Cortex of kidney (tissue), 1 donor: ENCODE measurements at places on chromosomes 13 and 19.

DNA sequence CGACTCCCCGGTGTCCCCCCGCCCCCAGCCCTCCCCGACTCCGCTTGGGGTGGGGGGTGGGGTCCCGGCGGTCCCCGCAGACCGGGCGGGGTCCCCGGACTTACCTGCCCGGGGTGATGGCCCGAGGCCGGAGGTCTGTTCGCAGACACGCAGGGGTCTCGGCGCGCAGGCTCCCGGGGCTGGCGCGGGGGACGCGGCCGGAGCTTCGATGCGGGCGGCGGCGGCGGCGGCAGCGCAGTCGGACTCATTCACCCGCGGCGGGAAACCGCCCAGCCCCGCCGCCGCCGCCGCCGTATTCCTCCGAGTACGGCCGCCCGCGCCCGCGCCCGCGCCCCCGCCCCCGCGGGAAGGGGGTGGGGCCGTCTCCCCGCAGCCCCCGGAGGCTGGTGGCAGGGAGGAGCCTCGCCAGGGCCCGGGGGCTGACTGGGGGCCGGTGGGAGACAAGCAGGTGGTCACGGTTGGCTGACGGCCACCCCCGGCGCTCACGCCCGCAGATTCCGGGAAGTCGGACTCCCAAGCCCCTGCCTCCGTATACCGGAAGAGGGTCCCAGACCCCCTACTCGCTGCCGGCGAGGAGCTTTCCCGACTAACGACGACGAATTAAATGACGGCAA is at the start of gene C2CD4C:
Gene C2CD4C, minus strand, starts transcription at position 246 of the 614 bp plus-strand sequence. CDS start 786 bp downstream, outside the sequence.
- no peak for DNase-seq

GRCh38 chr19:5738423-5738822 is 18.0 kb downstream of the CATSPERD start:
- no peak for DNase-seq

DNA sequence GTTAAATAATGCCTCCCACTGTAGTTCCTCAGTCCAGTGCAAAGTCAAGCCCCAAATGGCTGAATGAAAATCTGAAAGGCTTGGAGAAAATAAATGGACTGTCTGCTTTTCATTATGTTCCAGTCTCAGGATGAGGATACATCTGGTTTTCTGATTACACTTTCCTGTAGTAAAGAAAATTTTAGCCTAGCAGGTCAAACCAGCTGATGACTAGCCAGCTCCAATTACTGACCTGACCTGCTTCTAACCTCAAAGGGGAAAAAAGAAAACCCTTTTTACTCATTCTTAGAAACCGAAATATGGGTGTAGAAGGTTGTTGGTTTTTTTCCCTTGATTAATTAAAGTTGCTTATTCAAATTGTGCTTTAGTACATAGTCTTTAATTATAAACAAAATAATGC is 418.4 kb downstream of the EFNB2 start:
- DNase-seq, result no peak

GRCh38 chr13:22031702-22032286 is 360.9 kb downstream of the FGF9 start:
- no peak for DNase-seq

DNA sequence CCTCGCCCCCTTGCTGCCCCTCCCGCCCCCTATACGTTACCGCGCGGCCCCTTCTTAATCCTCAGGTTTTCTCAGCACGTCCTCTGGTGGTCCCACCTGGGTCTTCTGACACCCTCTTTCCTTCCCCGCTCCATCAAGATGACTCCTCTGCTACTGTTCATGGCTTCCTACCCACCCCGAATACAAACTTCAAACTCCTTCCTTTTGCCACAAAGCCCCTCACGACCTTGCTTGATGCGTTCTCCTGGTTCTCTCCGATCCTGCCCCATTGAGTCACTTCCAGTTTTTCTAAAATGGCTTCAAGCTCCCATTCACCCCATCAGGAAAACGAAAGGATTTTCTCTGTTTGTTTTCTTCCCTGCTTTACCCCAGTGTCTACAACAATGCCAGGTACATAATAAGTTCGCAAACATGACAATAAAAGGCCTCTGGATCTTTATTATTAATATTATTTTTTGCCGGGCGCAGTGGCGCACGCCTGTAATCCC is 734 bp upstream of the SERTAD3 start:
- DNase-seq, result no peak

GRCh38 chr13:41213316-41213715 is 18.9 kb upstream of the KBTBD7 start:
- no peak for DNase-seq

DNA sequence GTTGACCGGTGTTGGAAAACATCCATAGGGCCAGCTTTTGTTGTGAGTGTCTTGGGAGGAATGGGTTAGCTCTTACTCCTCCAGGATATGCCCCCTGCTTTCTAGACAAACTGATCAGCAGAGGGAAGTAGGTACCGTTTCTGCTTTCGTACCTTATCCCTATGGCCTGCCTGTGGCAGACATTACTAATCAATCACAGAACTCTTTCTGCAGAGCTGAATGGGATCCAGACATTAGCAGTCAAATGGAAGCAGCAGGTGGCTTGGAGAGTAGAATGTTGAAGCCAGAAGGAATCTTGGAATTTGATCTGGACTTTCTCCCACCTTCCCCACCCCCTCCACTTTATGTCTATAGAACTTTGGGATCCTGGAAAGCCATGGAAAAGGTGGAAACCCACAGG is 17.1 kb downstream of the NWD1 start:
- DNase-seq, result no peak

DNA sequence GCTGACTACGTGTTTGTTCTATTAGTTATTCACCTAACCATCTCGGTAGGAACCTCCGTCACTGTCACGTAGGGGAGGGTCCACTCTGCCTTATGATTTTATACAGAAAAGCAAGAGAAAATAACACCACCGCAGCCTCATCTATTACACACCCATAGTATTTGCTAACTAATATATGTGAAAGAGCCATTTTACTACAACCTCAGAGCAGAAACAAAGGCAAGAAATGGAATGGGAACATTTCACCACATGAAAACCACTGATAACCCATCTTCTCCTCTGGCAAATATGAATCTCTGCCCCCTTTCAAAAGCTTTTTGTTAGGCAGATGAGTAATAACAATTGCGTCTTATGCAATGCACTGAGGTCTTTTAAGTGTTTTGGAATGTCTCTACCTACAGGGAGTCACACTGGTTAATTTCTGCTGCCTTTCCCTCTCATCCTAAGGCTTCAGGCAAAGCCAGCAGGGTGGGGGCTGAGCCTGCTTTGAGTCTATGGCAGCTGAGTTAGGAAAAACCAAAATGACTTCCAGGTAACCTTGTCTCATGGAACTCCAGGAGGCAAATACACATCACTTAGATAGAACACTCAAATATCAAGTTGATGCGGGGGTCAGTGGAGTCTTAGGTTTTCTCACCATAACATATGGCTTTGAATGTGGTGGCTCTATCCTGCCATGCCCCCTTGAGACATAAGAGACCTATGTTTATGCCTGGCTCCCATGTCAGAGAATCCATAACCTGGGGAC is 15.0 kb downstream of the TSHZ3 start:
- DNase-seq, result no peak

- DNase-seq, result no peak
Measured at GRCh38 chr13:51894239-51894638, 32.5 kb downstream of the CCDC70 start.

- no peak for DNase-seq
Measured at GRCh38 chr19:46668662-46669061, 7.7 kb upstream of the DACT3 start.

GRCh38 chr19:18229474-18229873 is 3.2 kb upstream of the PDE4C start:
- no peak for DNase-seq

DNA sequence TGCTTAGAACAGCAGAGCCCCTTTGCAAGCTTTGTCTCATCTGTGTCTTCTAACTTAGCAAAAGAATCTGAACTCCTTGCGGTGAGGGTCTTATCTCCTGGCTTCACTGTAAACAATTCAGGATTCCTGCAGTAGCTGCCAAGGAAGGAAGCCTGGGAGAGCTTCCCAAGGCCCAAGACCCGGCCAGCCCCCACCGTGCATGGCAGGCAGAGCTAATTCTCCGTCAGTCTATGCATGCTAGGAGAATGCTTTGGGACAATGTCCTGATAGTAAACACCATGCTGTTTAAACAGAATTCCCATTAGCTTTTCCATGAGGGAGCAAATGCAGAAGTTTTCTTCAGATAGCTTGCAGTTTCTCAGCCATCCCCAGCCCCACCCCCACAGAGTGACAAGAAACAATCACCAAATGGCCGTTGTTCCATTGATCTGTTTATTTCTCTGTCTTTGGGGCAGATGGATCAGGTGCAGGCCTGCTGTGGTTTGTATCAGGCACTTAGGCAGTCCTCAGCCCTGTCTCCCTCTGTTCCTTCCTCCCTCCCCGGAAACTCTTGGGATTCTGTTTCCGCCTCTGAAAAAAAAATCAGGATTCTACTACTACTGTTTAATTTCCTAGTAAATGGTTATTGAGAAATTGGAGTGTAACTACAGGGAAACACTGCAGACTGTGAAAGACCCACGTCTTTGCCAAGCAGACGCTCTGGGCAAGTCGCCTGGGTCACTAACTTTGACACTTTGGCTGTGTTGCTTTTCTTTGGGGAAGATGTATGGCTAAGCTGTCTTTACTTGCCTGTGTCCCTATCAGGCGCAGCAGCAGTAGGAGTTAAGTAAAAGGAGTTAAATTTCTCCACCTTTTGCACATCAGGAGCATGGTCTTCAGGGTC is 40.7 kb upstream of the SPATA13 start:
- no peak for DNase-seq

- no peak for DNase-seq
Measured at GRCh38 chr13:27636589-27637288, 15.0 kb downstream of the POLR1D start.

GRCh38 chr13:107271227-107271626 is 703.3 kb upstream of the ARGLU1 start:
- DNase-seq, result no peak

DNA sequence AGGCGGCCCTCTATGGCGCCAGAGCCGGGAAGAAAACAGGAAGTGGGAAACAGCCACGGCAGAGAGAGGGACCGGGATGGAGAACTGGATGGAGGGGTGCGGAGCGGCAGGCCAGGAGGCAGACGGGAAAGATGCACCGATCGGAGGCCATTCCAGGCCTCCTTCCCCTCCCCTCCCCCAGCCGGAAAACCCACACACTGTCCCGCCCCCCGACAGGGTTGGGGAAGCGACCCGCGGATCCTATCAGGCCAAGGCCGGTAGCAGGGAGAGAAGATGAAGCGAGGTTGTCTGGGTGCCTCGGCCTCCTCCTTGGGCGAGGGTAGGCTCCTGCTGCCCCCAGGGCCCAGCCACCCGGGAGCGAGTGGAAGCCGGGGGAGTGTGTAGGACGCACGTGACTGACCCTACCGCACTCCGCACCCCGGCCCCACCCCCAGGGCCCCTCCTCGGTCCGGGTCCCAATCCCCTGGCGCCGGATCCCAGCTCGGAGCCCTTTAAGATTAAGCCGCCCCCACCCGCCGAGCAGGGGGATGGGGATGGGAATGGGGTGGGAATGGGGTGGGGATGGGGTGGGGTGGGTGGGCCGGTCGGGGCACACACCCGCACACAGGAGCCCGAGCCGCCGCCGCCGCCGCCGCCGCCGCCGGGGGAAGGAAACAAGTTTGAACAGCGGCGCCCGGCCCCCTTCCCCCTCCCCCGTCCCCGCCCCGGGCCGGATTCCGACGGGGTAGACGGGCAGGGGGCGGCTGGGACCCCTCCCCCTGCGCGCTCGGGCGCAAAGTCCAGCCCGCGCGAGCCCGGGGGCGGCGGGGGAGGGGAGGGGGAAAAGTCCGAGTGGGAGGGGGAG is 1.5 kb downstream of the ERF start:
- DNase-seq, result no peak

DNA sequence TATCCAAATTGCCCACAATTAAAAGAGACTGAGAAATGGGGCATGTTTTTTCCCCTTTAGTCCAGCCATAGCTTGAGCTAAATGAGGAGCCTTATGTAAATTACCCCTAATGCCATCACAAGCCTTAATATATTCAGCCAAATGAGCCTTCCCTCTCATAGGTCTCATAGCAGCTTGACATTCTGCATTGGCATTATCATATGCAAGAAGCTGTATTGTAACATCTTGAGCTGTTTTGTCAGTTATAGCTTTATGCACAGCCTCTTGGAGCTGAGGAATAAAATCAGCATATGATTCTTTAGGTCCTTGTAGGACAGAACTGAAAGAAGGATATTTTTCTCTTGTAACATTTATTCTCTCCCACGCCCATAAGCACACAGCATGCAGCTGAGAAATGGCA is 153.2 kb downstream of the ZNF486 start:
- no peak for DNase-seq

GRCh38 chr19:29626386-29626785 is 20.3 kb downstream of the POP4 start:
- no peak for DNase-seq

- no peak for DNase-seq
Measured at GRCh38 chr19:10290876-10291553, 1.3 kb downstream of the ICAM5 start.

GRCh38 chr13:77891486-77891885 is 27.1 kb downstream of the EDNRB start:
- DNase-seq, result no peak

DNA sequence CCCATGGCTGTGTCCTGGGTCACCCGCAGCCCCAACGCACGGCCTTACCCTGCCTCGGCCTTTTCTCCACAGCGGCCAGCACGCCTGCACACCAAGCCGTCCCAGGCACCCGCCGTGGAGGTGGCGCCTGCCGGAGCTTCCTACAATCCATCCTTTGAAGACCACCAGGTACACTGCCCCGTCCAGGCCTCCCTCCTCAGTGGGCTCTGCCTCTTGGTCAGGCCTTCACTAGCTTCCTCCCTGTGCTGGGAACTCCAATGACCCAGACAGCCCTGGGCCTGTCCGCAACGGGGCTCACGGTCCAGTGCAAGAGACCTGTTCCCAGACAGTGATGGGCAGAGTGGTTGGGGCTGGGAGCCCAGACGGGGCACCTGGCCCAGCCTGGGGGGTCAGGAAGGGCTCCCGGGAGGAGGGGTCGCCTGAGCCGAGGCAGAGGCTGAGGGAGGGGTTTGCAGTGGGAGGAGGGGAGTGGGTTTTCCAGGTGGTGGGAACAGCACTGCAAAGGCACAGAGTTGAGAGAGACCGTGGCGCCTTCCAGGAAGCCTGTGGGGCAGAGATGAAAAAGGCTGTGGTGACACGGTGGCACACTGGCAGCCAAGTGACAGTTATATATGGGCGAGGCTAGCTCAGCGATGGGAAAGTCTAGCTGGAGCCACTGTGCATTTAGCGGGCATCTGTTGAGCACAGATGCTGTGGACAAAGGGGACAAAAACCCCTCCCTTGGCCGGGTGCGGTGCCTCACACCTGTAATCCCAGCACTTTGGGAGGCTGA is 7.3 kb downstream of the NOP53 start:
- no peak for DNase-seq

- DNase-seq, result no peak
Measured at GRCh38 chr13:51298812-51299211, 40.7 kb upstream of the SERPINE3 start.

GRCh38 chr19:38975861-38976271 is 324 bp upstream of the FBXO17 start:
- DNase-seq, result no peak

- no peak for DNase-seq
Measured at GRCh38 chr13:51596541-51596940, 12.3 kb downstream of the WDFY2 start.
